NCI-H187 (cell line): ENCODE measurements at places on chromosomes 1 and 21.

GRCh38 chr1:231580874-231581273 lies 45.7 kb upstream of the DISC1 start:
- no peak for DNase-seq

DNA sequence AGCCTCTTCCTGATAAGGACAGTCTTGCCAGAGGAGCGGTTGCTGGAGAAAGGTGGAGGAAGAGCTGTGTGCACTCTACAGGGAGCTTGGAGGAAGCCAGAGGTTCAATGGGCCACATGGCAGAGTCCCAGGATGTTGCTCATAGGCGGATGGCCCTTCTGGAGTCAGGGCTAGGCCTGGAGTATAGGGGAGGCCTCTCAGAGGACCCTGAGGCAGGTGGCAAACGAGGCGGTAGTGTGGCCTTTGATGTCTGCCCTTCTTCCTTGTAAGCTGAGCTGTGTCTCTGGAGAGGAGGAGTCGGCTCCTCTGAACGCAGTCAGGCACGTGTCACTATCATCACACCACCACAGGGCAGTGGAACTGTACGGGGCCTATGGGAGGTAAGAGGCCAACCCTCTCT lies 8.6 kb downstream of the PKP1 start:
- DNase-seq = no peak

DNA sequence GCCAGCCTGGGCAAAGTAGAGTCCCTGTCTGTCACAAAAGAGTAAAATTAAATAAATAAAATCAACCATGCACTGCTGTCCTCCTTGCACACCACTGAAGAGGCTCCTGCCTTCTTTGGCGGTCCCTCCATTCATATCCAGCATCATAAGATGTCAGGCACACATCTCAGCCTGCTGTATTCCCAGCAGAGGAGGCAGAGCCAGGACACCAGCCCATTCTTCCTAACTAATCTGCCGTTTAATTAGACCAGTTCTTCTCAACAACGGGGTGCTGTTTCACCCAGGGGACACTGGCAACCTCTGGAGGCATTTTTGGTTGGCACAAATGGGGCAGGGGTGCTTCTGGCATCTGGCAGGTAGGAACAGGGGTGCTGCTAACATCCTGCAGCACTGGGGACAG lies 119.7 kb downstream of the ETS2 start:
- DNase-seq = no peak

GRCh38 chr1:217660353-217661062 lies 29.4 kb downstream of the SPATA17 start:
- no peak for DNase-seq

DNA sequence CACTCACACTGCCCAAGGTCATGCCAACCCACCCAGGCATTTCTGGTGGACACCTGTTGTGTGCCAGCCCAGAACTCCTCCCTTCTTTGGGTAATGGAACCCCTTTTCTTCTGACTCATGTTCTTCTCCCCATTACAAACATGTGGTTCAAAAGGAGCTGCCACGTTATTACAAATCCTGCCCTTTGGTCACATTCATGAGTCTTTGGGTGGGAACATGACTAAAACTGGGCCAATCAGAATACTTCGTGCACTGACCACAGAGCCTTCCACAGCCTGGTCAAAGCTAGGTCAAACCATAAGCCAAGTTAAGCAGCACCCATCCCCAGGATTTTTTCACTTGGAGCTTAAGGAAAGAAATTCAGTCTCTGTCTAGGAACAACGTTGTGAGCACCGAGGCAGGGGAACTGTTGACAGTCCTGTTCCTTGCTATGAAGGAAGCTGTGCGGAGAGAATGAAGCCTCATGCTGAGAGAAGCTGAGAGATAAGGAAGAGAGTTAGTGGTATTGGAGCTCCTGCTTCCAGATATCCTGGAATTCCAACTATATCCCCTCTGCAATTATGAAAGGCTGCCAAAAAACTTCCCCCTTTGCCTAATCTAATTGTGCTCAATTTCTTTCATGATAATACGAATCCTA lies 46.8 kb upstream of the DIPK1A start:
- DNase-seq = no peak
